ENCODE measurements at places on chromosomes 13 and 19.

DNA sequence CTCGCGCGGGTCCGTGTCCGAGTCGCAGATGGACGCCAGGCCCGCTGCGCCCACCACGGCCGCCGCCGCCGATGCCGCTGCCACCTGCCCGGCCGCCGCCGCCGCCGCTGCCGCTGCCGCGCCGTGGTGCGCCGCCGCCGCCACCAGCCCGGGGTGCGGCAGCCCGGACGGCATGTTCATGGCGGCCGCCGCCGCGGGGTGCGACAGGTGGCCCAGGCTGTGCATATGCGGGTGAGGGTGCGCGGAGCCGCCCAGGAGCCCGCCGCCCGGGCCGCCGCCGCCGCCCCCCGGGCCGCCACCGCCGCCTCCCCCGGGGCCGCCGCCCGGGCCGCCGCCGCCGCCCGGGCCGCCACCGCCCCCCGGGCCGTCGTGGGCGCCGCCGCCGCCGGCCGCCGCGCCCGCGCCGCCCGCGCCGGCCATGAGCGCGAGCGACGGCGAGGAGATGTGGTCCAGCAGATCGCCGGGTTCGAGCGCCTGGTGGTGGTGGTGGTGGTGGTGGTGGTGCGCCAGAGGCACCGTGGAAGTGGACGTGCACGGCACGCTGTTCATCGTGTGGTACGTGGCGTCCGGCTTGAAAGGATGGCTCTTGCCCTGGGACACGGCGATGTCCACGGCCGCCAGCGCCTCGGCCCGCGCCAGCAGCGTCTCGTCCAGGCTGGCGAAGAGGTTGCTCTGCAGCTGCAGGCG lies 1.3 kb downstream of the POU4F1 start:
- DNase-seq: no peak

- no peak for DNase-seq
Measured at GRCh38 chr13:99582511-99582910, 81.2 kb downstream of the TM9SF2 start.

DNA sequence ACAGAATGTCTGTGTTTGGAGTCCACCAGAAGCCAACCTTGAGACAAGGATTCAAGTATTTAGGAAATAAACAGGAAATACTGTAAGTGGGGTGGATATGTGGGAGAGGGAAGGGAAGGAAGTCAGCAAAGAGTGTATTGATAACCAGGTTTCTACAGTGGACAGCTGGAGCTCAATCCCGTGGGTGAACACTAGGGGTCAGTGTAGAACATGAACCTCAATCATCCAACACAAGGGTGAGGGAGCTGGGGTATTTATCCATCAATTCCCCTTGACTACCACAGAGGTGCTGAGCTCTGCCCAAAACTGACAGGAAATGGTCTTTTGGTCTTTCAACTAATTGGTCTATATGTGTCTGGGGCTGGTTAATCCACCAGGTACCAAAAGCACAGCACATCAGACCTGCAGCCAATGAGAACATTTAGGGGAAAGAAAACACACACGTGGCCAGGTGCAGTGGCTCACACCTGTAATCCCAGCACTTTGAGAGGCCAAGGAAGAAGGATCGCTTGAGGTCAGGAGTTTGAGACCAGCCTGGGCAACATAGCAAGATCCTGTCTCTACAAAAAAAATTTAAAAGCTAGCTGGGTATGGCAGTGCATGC lies 5.6 kb upstream of the SYDE1 start:
- DNase-seq: peak; percentile 30

DNA sequence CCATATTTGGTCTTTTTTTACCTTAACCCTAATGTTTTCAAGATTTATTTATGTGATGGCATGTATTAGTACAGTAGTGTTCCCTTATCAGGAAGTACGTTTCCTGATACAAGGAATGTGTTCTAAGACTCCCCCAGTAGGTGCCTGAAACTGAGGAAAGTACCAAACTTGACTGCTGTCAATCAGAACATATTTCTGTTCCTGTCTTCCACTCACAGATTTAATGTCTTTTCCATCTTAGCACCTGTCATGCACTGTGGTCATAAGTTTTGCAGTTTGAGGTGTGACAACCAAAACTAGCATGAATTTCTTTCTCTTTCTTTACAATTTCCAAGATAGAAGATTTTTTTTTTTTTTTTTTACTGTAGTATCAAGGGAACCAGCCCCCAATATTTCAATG lies 62.9 kb downstream of the LMO7 start:
- DNase-seq: no peak

DNA sequence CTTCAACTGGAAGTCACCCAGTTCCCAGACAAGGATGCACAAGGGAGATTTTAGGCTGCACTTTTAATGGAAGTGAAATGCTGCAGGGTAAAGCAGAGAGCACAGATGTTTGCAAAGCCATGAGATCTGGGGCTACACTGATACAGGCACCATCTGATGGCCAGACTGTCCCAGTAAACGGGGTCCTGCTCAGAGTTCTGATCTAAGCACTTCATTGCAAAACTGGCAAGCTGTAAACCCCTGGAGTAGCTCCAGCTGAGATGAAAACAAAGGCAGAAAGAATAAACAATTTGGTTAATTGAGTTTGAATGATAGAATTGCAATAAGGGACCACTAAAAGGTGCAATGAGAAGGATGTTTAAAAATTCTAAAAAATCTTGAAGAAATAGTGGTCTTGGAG lies 197.1 kb downstream of the OXGR1 start:
- no peak for DNase-seq

- DNase-seq: no peak
Measured at GRCh38 chr13:98576200-98576945, 534 bp downstream of the STK24 start.

GRCh38 chr19:48970923-48971395 lies 5.8 kb downstream of the FTL start:
- no peak for DNase-seq

DNA sequence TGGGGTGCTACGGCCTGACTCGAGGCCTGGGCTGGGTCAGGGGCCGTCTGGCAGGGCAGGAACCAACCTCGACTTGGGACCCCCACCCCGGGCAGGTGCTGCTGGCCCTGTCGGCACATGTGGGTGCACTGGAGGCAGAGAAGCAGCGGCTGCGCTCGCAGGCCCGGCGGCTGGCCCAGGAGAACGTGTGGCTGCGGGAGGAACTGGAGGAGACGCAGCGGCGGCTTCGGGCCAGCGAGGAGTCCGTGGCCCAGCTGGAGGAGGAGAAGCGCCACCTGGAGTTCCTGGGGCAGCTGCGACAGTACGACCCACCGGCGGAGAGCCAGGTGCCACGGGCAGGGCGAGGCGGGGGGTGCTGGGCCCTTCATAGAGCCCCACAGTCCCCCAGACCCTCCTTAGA lies 5.9 kb downstream of the KLC3 start:
- DNase-seq: no peak

DNA sequence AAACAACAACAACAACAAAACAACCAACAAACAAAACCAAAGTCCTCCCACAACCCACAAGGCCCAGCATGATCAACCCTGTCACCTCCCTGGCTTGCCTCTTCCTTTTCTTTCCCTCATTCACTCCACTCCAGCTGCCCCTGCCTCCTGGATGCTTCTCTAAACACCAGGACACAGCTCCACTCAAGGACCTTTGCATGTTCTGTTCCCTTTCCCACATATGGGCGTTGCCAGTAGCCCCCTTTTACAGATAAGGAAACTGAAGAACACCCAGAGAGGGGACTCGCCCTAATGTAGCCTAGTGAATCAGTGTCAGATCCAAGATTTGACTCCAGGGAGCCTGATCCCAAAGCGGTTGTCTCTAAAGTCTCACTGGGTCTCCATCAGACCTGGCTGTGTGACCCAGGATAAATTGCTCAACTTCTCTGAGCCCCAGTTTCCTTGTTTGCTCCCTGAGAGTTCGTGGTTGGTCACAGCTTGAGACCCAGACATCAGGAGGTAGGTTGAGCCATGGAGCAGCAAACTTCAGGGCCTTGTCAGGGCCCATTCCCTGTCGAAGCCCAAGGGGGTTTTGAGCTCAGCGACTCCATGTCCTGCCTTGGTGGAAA lies 3.0 kb upstream of the DOCK6 start:
- no peak for DNase-seq

GRCh38 chr13:90201676-90202460 lies 1145.6 kb upstream of the MIR17HG start:
- DNase-seq: no peak

- no peak for DNase-seq
Measured at GRCh38 chr13:40996426-40997092, 22.6 kb downstream of the ELF1 start.

- no peak for DNase-seq
Measured at GRCh38 chr19:44718441-44719261, 19.7 kb downstream of the CEACAM16 start.

DNA sequence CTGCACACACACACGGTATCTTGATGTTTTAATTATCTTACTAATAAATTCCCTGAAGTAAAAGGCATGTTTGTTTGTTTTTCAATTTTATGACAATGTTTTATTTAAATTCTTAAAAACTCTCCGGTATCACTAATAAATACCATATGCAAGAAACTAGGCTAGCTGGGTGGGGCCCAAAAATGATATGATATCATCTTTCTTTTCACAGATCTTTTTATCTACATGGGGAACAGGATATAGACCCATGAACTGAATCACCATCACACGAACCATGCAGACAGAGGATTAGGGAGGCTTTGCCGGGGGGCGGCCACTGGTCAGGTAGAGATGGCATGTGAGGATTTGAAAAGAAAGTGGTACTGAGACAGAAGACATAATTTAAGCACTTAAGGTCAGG lies 266.4 kb downstream of the ENOX1 start:
- DNase-seq: no peak

DNA sequence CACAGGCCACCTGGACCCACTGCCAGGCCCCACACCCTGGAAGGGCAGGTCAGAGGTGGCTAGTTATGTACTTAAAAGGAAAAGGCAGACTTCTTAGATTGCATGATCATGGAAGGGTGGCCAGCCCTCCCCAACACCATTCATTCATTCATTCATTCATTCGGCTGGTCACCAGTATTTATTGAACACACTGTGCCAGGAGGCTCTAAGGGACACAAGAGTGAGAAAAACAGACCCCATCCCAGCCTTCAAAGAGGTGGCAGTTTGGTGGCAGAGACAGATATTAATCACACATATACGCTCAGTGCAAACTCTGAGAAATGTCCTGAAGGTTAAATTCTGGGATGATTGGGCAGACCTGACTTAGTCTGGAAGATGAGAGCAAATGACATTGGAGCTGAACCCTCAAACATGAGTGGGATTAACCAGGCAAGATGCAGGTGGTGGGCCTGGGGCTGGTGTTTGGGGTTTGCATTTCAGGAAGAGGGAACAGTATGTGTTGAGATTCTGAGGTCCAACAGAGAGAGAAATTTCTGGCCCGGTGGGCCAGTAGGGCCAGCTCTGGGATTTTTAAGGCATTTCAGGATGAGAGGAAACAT lies 147.5 kb downstream of the ZNF536 start:
- DNase-seq: no peak

GRCh38 chr19:41997851-41998229 lies 3.8 kb upstream of the ATP1A3 start:
- no peak for DNase-seq

GRCh38 chr19:45746866-45747265 lies 13.6 kb downstream of the MEIOSIN start:
- DNase-seq: no peak

GRCh38 chr13:46374710-46375109 lies 12.3 kb downstream of the RUBCNL start:
- no peak for DNase-seq

DNA sequence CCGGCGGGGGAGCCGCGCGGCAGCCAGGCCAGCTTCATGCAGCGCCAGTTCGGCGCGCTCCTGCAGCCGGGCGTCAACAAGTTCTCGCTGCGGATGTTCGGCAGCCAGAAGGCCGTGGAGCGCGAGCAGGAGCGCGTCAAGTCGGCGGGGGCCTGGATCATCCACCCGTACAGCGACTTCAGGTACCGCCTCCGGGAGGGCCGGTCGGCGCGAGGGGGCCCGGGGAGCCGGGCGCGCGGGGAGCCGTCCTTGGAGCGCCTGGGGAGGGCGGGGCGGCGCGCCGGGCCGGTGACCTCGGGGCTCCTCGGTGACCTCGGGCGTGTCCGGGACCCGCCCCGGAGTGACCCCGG lies 690 bp downstream of the HCN2 start:
- no peak for DNase-seq

DNA sequence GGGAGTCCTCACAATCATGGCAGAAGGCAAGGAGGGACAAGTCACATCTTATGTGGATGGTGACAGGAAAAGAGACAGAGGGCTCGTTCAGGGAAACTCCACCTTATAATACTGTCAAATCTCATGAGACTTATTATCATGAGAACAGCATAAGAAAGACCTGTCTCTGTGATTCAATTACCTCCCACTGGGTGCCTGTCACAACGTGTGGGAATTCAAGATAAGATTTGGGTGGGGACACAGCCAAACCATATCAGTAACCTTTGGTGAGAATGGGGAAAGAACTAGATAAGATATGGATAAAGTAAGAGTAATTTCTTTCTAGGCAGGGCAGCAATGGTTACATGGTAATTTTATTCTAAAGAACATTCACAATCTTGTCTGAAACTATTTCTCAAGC lies 344.9 kb upstream of the KLF12 start:
- no peak for DNase-seq

DNA sequence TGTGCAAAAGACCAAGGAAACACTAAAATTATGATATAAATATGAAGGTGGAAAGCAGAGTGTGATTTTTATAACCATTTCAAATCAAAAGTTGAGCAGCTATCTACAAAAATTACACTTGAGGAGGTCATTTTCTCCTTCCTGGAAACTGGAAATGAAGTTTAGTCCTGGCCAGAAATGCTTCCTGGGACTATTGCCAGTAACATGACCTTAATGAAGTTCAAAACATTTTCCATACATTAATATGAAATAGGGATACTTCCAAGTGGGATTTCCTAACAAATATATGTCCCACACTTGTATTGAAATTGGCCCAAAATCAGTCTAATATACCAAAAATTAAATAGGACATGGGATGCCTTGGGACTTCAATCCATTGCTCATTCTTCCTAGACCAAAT lies 1556.8 kb upstream of the MIR17HG start:
- no peak for DNase-seq

DNA sequence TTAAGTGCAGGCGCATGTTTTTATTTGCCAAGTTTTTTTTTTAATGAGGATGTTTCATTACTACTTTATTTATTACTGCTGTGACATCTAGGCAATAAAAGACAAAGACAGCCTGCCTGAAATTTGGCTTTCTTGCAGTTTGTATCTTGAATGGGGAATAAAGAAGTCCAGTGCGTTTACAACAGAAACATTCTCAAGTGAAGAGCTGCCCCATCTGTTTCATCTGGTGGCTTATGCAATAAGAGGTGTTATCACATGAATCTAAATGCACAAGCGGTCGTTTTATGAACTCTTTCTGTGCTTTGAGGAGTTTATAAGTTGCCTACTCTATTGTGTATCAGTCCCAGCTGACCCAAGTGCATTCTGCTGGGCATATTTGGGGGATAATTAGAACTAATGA lies 12.6 kb upstream of the MAB21L1 start:
- DNase-seq: no peak

All from Panc1 (cell line).